ENCODE measurements at places on chromosomes 3 and 15.

DNA sequence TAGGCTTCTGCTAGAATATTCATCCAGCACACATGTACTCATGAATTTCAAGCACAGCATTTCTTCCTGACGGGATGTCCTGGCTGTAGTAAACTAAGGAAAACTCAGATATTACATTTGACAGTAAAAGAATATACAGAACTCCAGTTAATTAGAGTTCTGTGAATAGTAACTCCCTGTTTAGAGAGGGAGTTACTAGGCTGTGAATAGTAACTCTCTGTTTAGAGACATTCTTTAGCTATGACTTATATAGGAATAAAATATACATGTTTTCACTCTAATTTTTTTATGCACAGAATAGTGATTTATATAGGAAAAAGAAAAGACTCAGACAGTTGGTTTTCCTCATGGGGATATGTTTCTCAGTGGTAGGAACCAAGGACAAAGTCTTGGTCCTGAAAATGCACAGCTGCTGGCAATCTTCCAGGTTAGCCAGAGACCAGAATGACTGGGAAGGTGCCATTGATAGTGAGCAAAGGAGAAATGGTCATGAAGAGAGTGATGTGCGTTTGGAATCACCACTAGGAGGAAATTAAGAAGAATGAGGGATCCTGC lies 480.7 kb upstream of the THBS1 start:
- DNase-seq: no peak

DNA sequence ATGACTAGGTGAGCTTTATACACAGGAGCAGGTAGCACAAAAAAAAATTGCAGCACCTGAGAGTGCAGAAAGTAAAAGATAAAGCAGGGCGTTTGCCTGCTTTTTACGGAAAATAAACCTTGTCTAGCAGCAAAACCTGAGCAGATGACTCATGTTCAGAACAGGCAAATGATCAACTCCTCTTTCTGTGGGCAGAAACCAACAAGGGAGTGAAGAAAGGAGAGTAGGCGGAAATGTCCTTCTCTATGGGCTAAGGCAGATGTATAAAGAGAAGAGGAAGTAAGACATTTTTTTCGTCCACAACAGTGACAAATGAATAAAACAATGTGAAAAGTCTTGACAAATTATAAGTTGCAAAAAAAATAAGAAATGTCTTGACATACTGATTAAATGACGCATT lies 24.5 kb upstream of the GMNC start:
- DNase-seq: no peak

DNA sequence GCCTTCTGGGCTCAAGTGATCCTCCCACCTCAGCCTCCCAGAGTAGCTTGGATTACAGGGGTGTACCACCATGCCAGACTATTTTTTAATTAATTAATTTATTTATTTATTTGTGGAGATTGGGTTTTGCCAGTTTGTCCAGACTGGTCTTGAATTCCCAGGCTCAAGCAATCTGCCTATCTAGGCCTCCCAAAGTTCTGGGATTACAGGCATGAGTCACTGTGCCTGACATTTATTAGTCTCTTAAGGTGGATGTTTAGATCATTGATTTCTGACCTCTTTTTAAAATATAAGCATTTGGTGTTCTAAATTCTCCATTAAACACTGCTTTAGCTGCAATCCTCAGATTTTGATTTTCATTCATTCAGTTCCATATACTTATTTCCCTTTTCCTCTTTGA lies 15.6 kb downstream of the FBXW12 start:
- no peak for DNase-seq

DNA sequence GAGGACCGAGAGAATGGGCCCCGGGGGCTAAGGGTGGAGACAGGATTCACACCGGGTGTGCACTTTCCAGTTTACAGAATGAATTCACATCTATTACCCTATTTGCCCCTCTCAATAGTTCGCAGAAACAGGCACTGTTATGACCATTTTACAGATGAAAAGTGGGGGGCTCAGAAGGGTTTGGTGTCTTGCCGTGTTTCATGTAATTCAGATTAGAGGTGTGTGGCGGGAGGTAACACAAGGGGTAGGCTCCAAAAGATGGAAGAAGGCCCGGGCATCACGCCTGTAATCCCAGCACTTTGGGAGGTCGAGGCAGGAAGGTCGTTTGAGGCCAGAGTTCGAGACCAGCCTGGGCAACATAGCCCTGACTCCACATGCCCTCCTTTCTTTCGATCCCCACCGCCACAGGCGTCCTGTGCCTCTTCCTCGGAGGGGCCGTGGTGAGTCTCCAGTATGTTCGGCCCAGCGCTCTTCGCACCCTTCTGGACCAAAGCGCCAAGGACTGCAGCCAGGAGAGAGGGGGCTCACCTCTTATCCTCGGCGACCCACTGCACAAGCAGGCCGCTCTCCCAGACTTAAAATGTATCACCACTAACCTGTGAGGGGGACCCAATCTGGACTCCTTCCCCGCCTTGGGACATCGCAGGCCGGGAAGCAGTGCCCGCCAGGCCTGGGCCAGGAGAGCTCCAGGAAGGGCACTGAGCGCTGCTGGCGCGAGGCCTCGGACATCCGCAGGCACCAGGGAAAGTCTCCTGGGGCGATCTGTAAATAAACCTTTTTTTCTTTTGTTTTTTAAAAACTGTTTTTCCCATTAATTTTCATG lies 3.4 kb downstream of the DUOXA2 start:
- no peak for DNase-seq

DNA sequence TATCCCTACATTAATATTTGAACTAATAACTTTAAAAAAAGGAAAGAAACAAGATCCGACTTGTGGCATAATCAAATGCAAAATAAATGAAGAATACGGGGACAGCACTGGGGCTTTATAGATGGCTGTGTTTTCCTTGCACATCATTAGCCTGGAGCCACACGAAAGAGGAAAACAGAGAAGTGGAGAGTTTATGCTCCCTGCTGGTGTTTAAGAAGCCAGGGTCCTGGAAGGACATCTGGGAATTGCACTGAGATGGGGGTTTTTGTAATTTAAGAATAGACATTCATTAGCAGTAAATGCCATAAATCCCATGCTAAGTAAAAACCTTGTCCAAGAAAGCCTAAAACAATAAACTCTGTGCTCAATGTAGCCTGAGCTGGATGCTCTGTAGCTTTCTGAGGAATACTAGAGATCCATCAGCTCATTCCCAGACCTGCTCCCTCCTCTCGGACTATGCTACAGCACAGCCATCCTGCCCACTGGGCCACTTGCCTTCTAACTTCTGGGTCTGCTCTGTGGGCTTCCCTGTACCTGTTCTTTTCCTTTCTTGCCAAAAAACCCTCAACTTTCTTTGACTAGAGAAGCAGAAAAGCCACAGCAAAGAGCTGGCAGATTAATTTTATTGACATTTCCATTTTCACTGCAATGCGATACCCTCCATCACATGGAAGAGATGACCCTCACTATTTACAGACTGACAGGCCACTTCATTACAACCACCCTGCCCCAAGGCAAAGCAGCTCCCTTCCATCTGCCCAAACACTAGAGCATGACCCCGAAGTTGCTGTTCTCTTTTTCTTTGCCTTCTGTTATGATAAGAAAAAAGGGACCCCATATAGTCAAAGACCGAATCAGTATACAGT lies 62.3 kb downstream of the MEIS2 start:
- peak; percentile 74 for DNase-seq

GRCh38 chr15:63946524-63947065 lies 99.7 kb downstream of the DAPK2 start:
- DNase-seq: no peak

DNA sequence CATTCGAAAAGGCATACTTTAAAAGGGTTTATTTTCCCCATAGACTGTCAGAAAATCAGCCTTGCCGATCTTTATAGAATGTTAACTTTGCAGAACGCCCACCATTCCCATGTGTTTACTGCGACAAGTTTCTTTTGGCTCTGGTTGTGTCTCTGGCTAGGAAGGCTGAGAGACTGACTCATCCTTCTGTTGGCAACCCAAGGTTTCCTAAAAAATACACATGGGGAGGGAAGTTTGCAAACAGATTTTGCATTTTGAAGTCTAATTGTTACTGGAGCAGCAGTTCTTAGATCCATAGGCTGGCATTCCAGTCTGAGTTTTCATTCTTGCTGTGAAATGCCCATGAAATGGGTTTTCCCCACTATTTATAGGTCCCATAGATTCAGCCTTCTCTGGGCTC lies 37.9 kb upstream of the MINAR1 start:
- DNase-seq: no peak

DNA sequence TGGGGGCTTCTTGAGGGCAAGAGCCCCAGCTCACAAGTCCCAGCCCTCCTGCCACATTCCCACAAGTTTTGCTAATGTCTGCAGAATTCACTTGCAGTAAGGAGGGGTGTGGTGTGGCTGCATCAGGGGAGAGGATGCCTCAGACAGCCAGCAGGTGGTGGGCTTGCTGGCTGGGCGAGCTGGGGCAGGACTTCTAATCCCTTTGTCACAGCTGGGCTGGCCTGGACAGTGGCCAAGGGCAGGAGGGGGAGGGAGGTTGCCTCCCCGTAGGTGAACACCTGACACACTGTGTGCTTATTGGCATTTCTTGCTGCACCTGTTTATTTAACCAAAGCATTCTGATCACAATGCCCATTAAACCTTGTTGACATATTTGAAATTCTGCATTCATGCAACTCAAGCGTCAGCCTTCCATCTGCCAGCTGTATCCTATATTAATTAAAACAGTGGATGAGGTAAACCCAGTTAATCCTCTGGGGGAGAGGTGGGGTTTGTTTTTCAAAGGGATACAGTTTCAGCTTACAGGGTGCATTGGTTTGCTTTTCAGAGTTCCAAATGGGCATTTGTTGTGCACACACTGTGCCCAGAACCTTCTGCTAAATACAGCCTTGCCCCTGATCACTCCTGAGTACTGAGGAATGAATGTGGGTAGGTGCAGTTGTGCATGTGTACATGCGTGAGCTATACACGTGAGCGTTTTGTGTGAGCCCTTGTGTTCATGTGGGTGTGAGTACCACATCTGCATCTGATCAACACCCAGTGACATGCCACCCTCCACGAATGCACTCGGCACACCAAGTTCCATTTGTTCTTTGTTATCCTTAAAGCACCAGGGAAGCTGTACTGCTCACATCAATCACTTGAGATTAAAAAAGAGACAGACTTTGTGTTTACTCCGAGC lies 268.7 kb downstream of the XXYLT1 start:
- peak; percentile 36 for DNase-seq

DNA sequence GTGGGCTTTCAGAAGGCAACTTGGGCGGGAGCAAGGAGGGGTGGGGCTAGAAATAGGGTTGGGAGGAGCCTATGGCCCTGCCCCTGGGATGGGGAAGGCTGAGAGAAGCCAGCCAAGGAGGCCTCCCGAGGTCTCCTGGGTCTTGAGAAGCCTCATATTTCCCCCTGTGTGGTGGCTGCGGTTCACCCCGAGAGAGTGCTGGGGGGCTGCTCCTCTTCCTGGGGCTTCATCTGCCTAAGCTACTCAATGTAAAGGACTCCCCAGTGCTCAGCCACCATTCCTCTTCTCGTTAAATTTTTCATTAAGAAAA lies 174.3 kb downstream of the SMAD6 start:
- no peak for DNase-seq

- DNase-seq: no peak
These were observed 128.5 kb upstream of the LRIG1 start for GRCh38 chr3:66629150-66629981.

DNA sequence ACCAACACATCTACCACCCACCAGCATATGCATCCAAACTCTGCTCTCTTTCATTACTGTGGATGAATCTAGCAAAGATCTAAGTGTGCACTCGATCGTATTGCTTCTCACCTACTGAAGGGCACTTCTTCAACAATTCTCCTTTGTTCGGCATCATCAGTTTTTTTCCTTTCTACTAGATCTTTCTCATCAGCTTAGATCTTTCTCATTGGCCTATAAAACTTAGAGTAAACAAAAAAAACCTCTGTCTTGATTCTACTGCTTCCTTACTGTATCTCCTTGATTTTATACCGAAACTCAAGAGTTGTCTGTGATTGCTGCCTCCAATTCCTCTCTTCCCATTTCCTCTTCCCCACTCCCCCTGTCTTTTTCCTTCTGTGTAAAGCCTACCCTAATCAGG lies 36.1 kb upstream of the TIPARP start:
- DNase-seq: no peak

DNA sequence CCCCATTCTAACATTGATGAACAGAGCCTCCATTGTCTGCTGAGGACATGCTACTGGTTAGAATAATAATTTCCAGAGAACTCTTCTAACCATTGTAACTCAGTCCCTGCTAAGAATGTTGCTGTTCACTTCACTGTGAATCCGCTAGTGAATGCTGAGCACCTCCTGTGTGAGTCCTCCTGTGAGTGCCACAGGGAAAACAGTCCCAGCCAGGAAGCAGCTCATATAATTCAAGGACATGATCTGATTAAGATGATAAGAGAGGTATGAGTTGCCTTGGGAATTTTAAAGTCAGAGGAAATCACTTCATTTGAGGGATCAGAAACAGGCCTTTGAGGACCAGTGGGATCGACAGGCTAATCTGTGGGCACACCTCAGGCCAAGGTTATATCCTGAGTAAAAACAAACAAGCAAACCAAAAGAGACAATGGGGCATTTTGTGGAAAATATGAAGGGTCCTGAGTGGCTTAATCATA lies 33.9 kb upstream of the GPR160 start:
- DNase-seq: no peak

- no peak for DNase-seq
These were observed 16.1 kb downstream of the C3orf22 start for GRCh38 chr3:126542340-126543241.

DNA sequence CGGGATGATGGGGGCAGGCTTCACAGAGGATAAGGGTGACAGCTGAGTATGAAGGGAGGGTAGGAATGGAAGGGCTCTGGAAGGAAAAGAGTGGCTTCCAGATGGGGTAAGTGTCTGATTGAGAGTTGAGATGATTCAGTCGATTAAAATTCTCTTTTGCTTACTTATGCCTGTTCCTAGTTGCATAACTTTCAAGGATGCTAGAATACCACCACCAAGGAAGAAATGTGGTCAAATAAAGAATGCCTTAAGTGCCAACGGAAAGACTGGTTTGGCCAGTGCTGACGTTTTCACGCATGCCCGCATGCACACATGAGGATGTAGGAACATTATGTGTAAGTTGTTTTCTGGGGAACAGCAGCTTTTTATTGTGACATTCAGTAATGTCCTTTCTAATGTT lies 263.4 kb upstream of the WNT5A start:
- peak; percentile 27 for DNase-seq

GRCh38 chr3:111588527-111588926 lies 6.6 kb downstream of the ZBED2 start:
- no peak for DNase-seq

- no peak for DNase-seq
These were observed 14.8 kb downstream of the P3H2 start for GRCh38 chr3:190105876-190106275.
